Posterior cingulate gyrus (tissue), 11 donors: ENCODE measurements at places on chromosomes 1 and 21.

DNA sequence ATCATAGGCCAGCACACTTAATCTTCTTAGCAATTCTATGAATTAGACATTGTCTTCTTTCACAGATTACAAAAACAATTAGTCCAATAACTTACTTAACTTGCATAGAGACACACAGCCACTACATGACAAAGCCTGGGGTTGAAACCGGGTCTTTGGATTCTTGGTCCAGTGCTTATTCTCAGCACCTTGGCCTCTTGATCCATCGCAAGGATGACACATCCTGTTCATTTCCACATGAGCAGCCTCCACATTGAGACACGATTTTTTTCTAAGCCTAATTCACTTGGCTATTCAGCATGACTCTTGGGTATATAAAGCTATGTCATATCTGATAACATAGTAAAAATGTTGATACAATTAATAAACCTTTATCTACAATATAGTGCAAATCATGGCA, 221.0 kb upstream of the FOXD3 start:
- DNase-seq: no peak

GRCh38 chr1:87154384-87154783, 174.3 kb upstream of the LMO4 start:
- DNase-seq: no peak

DNA sequence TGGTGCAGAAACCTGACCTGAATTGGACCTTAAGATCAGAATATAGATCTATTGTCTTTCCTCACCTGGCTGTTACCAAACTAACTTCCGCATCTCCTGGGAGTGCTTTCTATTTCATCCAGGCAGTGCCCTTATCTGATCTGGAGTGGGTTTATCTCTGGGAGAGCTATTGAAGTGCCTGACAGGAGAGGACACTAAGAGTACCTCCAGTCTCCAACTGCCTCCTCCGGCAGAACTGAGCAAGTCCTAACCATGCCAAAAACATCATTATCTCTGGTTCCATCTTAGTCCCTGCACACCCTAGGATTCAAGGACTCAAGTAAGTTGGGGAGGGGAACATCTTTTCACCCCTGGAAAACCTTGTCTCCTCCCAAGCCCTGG, 12.4 kb upstream of the KCNJ15 start:
- no peak for DNase-seq

DNA sequence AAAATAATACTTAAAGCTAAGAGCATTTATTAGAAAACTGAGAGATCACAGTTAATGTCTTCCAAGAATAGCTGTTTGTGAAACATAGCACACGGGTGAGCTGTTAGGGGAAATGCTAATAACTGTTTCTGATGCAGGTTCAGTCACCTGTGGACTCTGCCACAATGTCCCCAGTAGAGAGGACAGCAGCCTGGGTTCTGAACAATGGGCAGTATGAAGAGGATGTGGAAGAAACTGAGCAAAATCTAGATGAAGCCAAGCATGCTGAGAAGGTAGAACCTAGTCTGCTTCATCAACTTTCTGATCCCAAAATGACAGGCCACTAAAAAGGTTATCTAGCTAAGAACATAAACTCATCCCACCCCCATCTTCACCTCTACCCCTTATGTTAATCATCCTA, 32.6 kb downstream of the CLEC20A start:
- DNase-seq: no peak

GRCh38 chr1:80211691-80212380, 1205.3 kb upstream of the ADGRL4 start:
- DNase-seq: no peak

DNA sequence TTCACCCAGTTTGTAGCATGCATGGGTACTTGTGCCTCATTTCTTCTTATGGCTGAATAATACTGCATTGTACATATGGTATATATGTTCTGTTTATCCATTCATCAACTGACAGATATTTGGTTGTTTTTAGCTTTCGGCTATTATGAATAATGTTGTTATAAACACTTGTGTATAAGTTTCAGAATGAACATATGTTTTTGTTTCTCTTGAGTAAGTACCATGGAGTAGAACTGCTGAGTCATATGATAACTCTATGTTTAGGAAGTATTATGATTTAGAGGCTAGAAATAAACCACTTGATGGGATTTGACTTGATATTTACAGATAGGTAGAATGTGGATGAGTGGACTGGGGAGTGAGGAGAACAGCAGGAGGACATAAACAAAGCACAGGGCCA, 48.6 kb downstream of the WNT2B start:
- DNase-seq: no peak

DNA sequence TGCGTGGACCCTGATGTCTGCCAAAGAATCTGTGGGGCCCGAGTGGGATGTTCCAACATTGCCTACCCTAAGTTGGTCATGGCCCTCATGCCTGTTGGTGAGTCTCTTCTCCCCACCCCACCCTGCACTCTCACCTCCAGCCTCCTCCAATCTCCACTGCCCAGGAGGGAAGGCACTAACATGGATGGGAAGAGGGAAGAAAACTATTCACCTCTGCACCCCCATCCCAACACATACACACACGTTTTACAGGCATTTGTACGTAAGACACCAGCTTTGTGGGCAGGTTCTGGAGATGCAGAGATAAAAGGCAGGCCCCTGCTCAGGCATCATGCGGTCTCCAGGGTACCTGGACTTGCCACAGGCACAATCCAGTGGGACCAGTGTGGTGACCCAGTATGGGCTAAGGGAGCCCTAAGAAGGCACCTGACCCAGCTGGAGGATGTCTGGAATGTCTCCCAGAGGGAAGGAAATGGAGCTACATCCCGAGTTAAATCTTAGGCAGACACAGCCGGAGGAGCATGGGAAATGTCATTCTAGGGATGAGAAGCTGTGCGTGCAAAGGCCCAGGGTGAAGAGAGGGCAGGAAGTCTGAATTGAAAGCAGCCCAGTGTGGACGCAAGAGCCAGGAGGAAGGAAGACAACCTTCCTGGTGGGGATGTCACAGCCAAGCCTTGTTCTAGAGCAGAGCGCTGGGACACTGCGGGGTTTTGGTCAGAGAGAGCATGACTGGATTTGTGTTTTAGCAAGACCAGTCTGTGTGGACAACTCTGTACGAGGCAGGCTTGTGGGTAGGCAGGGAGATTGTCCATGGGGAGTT, 11.4 kb downstream of the SLC5A9 start:
- DNase-seq: no peak

DNA sequence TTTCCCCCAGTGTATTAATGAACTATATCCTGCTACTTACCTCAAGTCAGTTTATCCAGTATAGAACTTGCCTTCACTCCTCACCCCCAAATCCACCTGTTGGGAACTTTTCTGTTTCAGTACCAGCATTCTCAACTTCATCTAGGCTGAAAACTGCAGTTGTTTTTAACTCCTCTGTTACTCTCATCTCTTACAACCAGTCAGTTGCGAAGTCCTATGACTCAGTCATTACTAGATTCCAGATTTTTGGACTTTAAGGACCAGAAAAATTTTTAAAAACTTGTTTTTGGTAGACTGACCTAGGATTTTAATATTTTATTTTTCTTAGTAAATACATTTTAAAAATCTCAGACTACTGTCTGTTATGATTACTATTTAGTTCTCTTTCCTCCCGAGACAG, 8.1 kb downstream of the GNAI3 start:
- DNase-seq: no peak
